ENCODE measurements at places on chromosomes 11 and 22.

DNA sequence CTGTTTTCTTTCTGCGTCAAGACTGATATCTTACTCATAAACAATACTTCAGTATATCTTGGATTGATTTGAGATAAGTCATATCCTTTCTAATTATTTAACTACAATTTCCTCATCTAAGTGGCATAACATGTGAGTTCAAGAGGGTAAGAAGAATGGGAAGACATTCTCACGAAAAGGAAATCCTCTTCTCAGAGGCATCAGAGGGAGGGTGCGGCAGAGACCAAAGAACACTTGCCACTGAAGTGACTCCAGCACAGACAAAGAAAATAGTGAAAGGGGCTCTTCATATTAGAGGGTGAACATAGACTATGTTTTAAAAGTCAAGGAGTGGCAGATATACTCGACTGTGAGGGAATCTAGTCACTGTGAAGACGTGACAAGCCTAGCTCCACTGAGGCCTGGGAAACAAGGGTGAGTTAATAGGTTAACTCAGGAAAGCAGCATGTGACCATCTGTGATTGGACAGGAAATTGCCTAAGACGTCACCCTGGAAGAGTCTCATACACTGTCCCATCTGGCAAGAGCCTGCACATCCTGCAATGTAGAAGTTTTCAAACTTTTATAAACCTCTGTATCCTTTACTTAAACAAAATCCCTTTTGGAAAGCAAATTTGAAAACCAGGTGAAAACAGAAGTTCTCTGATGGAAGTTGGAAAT, 1.9 kb upstream of the MMP1 start:
- no peak for DNase-seq

DNA sequence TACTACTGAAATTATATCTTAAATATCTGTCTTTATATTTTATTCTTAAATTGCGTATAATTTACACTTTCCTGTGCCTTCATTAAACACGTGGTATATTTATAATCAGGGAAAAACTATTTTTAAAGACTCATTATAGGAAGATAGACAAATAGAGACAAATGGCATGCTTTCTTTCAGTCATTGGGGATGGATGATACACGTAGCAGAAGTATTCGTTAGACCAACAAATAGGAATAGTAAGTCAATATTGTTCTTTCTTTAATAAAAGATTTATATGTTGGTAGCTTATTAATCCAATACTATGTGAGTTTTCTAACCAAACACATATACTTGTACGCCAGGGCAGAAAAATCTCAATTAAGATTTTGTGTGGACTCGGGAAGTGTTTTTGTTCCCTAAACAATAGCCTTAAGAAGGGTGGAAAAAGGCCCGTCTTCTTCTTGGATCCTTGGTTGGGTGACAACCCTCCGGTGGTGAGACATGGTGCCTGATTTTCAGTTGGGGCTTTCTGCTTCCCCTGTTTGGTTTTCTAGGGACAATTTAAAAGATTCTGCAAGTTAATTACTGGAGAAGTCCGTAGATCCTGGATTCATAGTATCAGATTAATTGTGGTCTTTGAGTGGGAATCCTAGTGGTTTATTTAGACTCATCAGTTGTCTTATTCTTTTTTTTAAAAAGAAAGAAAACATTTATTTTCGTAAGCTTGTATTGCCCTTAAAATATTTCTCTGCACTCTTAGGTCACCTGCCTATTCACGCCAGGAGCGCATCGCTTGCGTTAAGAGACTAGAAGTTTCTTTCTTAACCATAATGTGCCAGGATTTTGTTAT, 83.5 kb upstream of the WNT7B start:
- DNase-seq, result peak; percentile 3

DNA sequence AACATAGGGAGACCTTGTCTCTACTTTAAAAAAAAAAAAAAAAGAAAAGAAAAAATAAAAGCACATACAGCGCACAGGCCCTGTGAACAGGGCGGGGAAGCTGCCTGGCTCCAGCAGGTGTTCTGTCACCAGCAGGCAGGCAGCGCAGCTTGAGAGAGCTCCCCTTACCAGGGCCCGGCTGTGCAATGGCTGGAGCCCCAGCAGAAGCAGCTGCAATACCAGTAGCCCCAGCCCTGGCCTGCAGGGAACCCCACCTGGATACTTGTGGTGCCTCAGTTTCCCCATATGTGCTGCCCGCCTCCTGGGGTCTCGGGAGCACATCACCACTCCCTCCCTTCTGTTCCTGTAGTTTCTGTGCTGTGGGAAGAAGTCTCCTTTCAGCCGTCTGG, 12.3 kb downstream of the TSPAN32 start:
- DNase-seq, result no peak

- DNase-seq, result no peak
Observed at GRCh38 chr11:71293961-71294782, 41.8 kb upstream of the SHANK2 start.

DNA sequence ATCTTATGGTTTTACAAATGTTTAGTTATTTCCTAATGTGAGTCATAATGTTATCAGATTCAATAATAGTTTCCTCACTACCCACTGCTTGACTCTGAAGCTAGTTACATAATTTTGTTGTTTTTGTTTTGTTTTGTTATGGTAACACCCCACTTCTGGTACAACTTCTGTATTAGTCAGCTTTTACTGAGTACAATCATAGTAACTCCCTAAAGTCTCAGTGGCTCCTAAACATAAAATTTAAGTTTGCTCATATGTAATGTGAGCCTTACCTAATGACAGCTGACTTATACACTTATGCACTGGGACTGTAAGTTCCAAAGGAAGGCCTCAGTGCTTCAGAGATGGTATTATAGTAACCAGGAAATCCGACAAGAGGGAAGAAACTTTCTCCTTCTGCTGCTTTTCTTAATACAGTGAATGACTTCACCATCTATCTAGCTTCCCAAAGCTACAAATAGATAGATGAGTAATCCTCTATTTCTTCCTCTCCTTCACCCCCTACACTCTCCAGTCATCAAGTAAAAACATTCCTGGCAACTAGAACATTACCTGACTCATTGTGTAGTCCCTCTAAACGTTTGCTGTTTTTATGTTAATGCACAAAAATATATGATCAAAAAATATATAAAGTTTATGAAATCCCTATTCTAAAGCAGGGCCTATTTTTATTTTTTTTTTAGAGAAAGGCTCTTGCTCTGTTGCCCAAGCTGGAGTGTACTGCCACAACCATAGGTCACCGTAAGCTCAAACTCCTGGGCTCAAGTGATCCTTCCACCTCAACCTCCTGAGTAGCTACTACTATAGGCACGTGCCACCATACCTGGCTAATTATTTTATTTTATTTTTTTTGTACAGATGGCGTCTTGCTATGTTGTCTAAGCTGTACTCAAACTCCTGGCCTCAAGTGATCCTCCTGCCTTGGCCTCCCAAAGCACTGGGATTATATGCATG, 563.0 kb downstream of the SOX6 start:
- no peak for DNase-seq

DNA sequence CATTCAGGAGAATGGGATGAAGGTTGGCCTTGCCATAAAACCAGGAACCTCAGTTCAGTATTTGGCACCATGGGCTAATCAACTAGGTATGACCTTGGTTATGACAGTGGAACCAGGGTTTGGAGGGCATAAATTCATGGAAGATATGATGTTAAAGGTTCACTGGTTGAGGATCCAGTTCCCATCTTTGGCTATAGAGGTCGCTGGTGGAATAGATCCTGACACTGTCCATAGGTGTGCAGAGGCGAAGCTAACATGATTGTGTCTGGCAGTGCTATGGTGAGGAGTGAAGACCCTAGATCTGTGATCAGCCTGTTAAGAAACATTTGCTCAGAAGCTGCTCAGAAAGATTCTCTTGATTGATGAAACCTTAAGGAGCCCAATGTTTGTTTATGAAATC, 5.7 kb downstream of the NF2 start:
- DNase-seq, result no peak

DNA sequence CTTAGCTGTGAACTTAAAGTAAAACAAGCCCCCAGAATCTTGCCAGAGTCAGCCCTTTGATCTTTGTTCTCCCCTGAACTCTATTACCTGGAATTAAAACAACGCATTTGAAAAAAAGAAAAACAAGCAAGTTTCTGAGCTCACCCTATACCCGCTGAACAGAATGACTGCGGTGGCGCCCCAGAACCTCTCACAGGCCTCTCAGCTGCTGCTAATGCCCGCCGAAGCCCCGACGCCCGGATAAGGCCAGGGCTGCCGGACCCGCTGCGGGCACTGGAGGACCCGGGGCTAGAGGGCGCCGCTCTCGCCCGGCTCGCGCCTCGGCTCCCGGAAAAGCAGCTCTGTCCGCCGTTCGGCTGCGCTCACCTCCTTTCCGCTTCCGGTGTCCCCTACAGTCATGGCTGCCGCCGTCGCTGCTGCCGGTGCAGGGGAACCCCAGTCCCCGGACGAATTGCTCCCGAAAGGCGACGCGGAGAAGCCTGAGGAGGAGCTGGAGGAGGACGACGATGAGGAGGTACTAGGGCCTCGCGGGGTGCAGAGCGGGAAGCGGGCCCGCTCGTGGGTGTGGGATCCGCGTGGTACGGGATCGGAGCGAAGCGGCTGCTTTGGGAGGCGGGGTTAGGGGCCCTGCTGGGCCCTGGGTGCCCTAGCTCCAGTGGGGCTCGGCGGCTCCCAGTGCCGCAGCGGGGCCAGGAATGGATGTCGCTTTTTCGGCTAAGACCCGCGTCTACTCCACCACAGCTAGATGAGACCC, at the start of gene TOMM22:
Gene TOMM22, plus strand, starts transcription at position 376 of the 754 bp plus-strand sequence. Its CDS starts 22 bp downstream, at position 398.
- peak; percentile 90 for DNase-seq

GRCh38 chr11:111870522-111870885, 877 bp downstream of the ALG9 start:
- no peak for DNase-seq
